Stimulated activated CD4-positive, alpha-beta T cell treated with anti-CD3 and anti-CD28 coated beads, Interleukin-4, amount 100 ng/mL, for 48 hours (primary cell): ENCODE measurements at places on chromosomes 1 and 21.

DNA sequence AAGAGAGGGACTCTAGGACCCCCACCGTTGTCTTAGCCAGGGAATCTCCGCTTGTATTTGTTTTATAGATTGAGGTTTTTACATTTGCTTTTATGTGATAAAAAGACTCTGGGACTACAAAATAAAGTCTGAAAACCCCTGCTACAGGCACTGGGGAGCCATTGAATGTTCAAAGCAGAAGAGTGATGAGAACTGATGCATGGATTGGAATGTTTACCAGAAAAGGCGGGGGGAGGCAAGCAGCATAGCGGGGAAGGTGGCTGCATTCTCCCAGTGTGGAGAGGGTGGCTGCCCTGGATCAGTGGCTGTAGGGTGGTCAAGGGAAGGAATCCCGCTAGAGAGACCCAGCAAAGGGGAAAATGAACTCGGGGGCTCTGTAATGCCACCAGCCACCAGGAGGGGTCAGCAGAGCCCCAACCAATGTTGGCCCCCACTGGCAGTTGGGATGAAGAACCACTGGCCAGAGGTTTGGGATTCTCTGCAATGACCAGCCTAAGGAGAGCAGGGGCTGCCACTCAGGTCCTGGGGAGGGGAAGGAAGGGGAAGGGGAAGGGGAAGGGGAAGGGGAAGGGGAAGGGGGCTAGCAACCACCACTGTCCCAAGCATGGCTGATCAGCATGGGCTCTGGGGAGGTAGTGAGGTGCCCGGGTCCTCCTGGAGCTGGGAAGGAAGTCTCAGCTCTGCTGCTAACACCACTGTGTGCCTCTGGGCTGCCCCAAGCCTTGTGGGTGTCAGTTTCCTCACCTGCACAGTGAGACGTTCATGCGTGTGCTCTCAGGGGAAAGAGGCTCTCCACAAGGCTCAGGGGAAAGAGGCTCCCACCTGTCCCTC lies 19.2 kb upstream of the PEF1 start:
- peak; percentile 58 for DNase-seq

- no peak for DNase-seq
These were observed 184.2 kb upstream of the USP24 start for GRCh38 chr1:55399346-55399745.

DNA sequence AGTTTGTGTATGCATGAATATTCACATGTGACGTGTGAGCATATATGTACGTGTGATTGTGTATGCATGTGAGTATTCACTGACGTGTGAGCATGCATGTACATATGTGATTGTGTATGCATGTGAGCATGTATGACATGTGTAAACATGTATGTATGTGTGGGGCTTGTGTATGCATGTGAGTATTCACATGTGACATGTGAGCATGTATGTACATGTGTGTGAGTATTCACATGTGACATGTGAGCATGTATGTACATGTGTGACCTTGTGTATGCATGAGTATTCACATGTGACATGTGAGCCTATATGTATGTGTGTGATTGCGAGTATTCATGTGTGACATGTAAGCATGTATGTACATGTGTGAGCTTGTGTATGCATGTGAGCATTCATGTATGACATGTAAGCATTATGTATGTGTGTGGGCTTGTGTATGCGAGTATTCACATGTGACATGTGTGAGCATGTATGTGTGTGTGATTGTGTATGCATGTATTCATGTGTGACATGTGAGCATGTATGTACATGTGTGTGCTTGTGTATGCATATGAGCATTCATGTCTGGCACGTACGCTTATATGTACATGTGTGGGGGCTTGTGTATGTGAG lies 47.8 kb downstream of the COL18A1 start:
- no peak for DNase-seq

DNA sequence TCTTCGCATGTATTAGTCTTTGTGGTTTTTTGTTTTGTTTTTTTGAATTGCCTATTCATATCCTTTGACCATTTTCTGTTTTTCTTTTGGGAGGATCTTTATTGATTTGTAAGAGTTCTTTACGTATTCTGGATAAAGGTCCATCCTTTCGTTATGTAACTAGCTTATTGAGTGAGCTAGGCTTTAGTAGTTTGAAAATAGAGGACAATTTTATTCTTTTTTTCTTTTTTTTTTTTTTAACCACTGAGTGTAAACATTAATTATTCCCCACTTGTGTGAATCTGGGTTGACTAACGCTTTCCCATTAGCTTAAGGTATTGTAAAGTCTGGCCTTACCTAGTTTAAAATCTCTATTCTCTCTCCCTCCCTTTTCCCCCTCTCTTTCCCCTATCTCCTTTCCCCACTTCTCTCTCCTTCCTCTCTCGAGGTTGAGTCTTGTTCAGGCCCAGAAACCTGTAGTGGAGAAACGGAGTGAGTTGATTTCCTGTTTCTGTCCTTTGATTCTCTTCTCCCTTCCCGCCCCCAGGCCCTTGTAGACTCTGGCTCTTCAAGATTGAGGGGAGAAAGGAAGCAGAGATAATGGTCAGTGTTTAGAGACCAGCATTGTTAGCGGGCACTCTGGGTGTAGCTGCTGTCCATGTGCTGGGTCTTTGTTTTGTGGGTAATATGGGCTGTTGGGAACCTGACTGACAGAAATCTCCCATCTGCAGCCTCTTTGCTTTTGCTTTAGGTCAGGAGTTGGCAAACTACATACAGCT lies 1.5 kb downstream of the MORC3 start:
- DNase-seq, result no peak
